ENCODE measurements at places on chromosomes 1 and 21. TPM values are rescaled to one million over a fixed set of nuclear protein-coding genes. Genes with fewer than 3 reads are reported as not detected.

- H3K27ac ChIP-seq: no peak overlapping the region
- H3K4me3 ChIP-seq: no peak overlapping the region
- no peak for DNase-seq
- H3K27me3 ChIP-seq: peaks cover 12% of the 10 kb centered on the region
These were observed 20.9 kb downstream of the SLC2A7 start for GRCh38 chr1:9005395-9005708.

DNA sequence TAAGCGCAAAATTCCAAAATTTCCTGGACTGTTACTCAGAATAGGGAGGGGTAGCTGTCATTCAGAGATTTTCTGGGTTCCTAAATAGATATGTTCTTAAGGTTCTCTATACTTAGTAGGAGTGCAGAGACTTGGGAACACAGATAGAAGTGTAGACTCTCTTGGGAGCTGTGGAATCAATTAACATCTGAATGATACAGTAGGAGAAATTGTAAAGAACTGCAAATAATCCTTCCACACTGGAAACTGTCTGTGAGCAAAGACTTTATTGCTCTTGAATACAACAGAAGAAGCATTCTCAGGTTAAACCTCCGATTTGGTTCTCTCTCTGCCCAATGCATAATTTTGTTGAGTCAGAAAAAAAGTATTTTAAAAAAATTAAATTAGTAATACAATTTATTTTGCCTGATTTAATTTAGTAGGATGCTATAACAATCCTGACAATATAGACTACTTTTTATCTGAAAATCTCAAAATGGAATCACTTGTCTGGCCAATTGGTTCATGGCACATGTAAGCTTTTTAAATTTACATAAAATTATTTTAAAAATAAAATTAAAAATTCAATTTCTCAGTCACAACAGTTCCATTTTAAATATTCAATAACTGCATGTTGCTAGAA, 1754.3 kb downstream of the PLA2G4A start:
- no peak overlapping the region for H3K4me3 ChIP-seq
- no peak for DNase-seq
- no peak overlapping the region for H3K27ac ChIP-seq
- H3K36me3 ChIP-seq: no peaks in the 10 kb centered on the region
- H3K27me3 ChIP-seq: no peaks in the 10 kb centered on the region

- no peak overlapping the region for H3K4me3 ChIP-seq
- no peaks in the 10 kb centered on the region for H3K36me3 ChIP-seq
- DNase-seq: no peak
- H3K27ac ChIP-seq: no peak overlapping the region
- no peaks in the 10 kb centered on the region for H3K27me3 ChIP-seq
These were observed 38.7 kb downstream of the AMY1C start for GRCh38 chr1:103788377-103788776.

GRCh38 chr1:39051956-39052355, 25.8 kb downstream of the NDUFS5 start:
- DNase-seq: no peak
- peaks cover 5% of the 10 kb centered on the region for H3K36me3 ChIP-seq
- no peaks in the 10 kb centered on the region for H3K4me1 ChIP-seq
- H3K4me3 ChIP-seq: no peak overlapping the region
- no peaks in the 10 kb centered on the region for H3K27me3 ChIP-seq
- H3K27ac ChIP-seq: no peak overlapping the region

DNA sequence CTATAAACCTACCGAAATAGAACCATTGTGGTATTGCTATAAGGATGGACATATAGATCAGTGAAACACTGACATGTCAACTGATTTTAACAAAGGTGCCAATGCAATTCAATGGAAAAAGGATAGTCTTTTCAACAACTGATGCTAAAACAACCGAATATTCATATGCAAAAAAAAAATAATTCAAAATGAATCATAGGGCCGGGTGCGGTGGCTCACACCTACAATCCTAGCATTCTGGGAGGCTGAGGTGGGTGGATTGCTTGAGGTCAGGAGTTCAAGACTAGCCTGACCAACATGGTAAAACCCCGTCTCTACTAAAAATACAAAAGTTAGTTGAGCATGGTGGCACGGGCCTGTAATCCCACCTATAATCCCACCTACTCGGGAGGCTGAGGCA, 23.9 kb downstream of the HSF2BP start:
- H3K4me1 ChIP-seq: peaks cover 13% of the 10 kb centered on the region
- H3K4me3 ChIP-seq: no peak overlapping the region
- no peak for DNase-seq
- no peak overlapping the region for H3K27ac ChIP-seq
- no peaks in the 10 kb centered on the region for H3K36me3 ChIP-seq

- no peaks in the 10 kb centered on the region for H3K36me3 ChIP-seq
- H3K27me3 ChIP-seq: no peaks in the 10 kb centered on the region
- no peak overlapping the region for H3K27ac ChIP-seq
- no peaks in the 10 kb centered on the region for H3K4me1 ChIP-seq
These were observed 35.4 kb upstream of the HEATR1 start for GRCh38 chr1:236639686-236640085.

DNA sequence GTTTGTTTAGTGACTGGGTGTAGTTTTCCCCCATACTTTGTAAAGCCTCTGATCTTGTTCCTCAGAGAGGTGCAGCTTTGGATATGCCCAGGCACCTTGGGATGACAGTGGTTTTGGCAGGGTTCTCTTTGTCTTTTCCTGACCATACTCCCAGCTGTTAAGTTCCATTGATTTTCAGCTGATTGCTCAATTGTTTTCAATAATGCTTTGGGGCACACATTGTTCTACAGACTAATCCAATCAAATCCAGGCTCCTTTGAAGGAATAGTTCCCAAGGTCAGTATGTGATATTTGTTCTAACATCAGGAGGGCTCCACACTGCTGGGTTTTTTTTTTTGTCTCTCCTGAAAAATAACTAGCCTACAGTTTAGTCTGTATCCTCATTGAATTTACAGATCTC, 24.8 kb downstream of the PPP2R5A start:
- H3K27me3 ChIP-seq: no peaks in the 10 kb centered on the region
- H3K36me3 ChIP-seq: 0 out of 2 replicates have a peak, but pooled peaks cover 5% of the 10 kb centered on the region
- DNase-seq: no peak
- no peak overlapping the region for H3K4me3 ChIP-seq
- H3K4me1 ChIP-seq: peaks cover 6% of the 10 kb centered on the region

DNA sequence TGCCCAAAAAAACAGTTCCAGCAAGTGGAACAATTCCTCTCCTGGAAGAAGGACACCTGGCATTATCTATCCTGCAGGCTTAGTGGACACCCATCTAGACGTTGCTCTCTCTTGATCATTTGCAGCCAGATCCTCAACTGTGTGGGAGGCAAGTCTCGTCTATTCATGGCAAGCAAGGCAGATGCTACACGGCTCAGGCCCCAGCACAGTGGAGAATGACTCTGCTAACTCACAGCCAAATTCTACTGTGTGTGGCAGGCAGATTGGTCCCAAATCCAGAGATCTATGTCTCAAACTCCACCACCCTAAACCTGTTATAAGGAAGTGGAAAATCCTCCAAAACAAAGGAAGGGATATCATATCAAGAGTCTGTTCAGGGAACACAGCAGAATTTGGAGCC, 7.0 kb downstream of the TNNT2 start:
- no peaks in the 10 kb centered on the region for H3K36me3 ChIP-seq
- H3K27me3 ChIP-seq: peaks cover 95% of the 10 kb centered on the region
- no peak overlapping the region for H3K4me3 ChIP-seq
- no peak overlapping the region for H3K27ac ChIP-seq

DNA sequence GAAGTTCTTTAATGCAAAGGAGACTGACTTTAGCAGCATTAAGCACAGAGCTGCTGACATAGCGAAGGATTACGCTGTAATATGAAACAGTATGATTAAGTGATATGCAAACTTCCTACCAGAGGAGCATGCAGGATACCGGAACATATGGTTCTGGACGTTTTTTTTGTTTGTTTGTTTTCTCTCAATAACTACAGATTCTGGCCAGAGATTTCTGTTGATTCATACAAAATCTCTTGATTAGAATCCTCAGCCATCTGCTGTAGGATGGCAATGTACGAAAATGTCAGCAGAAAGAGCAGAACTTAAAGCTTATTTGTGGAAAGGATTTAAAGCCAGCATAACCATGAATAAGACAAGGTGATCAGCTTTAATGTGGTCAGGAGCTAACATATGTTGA, 970.7 kb downstream of the KCNT2 start:
- H3K4me3 ChIP-seq: no peak overlapping the region
- no peaks in the 10 kb centered on the region for H3K36me3 ChIP-seq
- H3K4me1 ChIP-seq: peaks cover 2% of the 10 kb centered on the region
- no peak overlapping the region for H3K27ac ChIP-seq
- H3K27me3 ChIP-seq: no peaks in the 10 kb centered on the region

DNA sequence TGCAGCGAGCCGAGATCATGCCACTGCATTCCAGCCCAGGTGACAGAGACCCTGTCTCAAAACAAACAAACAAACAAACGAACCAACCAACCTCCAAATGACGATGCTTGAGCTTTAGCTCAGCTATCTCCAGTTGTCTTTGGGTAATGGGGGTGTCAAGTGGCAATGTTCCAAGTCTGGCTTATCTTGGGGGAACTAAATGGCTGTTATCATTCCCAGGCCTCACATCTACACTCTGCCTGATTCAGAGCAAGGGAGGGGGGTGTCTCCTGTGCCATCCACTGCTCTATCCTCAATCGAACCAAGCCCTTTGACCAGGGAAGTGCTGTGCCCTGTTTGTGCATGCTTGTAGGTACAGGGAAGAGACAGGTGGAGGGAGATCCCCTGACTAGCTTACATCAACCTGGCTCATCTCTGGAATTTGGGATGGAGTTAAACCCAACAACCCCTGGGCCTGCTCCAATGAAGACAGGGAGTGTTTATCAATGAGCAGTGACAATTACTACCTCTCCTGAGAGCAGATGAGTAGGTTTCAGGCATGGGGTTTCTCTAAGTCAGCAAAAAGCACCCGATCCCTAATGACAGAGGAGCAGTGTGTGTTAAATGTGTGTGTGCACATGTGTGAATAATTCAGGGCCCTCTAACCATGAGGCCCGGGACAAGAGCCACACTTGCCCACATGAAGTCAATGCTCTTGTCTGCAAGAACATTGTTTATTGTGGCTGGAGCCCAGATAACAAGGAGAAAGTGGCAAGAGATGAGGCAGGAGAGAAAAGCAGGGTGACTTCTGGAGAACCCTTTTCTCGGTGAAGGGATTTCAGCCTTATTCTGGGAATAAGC, 20.3 kb upstream of the IL6R start:
- no peak overlapping the region for H3K4me3 ChIP-seq
- no peak overlapping the region for H3K27ac ChIP-seq
- no peaks in the 10 kb centered on the region for H3K36me3 ChIP-seq
- peaks cover 26% of the 10 kb centered on the region for H3K27me3 ChIP-seq
- H3K4me1 ChIP-seq: no peaks in the 10 kb centered on the region

DNA sequence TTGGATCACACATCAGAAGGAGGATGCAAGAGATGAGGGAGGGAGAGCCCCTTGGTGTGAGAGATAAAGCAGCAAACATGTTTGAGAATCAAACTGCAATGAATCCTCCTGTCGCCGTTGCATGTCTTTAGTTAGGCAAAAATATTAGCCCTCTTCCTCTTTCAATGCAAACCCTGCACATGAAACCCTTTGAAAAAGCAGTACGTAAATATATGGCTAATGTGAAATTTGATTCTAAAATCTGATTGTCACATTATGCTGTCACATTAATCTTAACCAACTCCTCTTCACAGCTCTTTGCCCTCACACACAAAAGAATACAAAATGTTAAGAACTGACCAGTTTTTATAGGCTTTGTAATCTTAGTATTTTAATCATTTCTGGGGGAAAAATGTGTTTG, 63.4 kb downstream of the WDR64 start:
- no peak overlapping the region for H3K27ac ChIP-seq
- H3K4me1 ChIP-seq: no peaks in the 10 kb centered on the region
- no peaks in the 10 kb centered on the region for H3K36me3 ChIP-seq
- 0 out of 2 replicates have a peak, but pooled peaks cover 2% of the 10 kb centered on the region for H3K27me3 ChIP-seq
- no peak for DNase-seq

- peaks cover 3% of the 10 kb centered on the region for H3K4me1 ChIP-seq
- H3K27me3 ChIP-seq: no peaks in the 10 kb centered on the region
- H3K36me3 ChIP-seq: no peaks in the 10 kb centered on the region
These were observed 197.6 kb upstream of the DMRTA2 start for GRCh38 chr1:50620680-50621329.

GRCh38 chr1:226912587-226913176, 27.4 kb upstream of the COQ8A start:
- no peaks in the 10 kb centered on the region for H3K36me3 ChIP-seq
- H3K27ac ChIP-seq: no peak overlapping the region
- H3K27me3 ChIP-seq: no peaks in the 10 kb centered on the region
- H3K4me3 ChIP-seq: no peak overlapping the region

- H3K36me3 ChIP-seq: no peaks in the 10 kb centered on the region
- no peak overlapping the region for H3K4me3 ChIP-seq
- H3K27ac ChIP-seq: no peak overlapping the region
- no peaks in the 10 kb centered on the region for H3K27me3 ChIP-seq
- no peak for DNase-seq
- H3K4me1 ChIP-seq: no peaks in the 10 kb centered on the region
These were observed 124.2 kb downstream of the LIPI start for GRCh38 chr21:14086553-14086952.

The CLCNKB gene
- not detected for total RNA-seq

The SFPQ gene
- 53.9 TPM for total RNA-seq

The SH2D5 gene
- 7.2 TPM for total RNA-seq

The ACOT11 gene
- 2.5 TPM for total RNA-seq
